CD8-positive, alpha-beta memory T cell (primary cell): ENCODE measurements at places on chromosomes 13 and 19. TPM values are rescaled to one million over a fixed set of nuclear protein-coding genes. Genes with fewer than 3 reads are reported as not detected.
A peak's percentile ranks its signal among the peaks of the same experiment; 100 is the strongest.

DNA sequence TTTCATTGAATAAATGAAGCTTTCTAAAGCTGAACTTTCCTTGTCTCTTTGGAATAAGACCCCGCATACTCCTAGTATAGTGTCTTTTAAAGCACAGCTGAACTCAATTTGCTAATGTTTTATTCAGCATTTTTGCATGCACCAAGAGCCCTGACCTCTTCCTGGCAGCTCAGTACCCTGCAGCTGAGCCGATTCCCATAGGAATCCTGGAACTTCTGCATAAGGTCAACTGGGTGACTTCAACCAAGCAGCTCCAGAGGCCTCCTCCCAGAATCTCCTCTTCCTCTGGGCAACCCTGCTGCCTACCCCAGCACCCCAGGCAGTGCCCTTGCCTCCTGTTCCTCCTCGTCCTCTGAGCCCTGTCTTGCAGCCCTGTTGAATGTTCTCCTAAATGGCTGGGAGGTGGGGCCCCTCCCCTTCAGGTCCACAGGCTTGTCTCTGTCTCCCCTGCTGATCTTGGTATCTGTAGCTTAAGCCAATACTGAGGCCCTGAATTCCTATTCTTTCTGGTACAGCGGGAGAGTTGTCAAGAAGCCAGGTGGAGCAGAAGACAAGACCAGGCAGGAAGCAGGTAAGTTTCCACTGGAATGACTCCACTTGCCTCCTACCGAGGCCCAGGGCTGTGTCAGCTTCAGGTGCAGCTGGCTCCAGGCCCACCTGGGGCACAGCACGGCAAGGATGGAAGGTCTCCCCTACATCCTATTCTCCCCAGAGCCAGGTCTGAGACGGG is 23.6 kb upstream of the CCDC124 start:
- no peak for DNase-seq

- DNase-seq = peak; percentile 35
Observed at GRCh38 chr19:39506944-39507714, 7.8 kb upstream of the SELENOV start.

The ZNF442 gene
- total RNA-seq = 2.2 TPM

The N4BP2L2 gene
- total RNA-seq = 78.3 TPM
